ENCODE measurements at places on chromosomes 3 and 15.

- DNase-seq = no peak
Measured at GRCh38 chr3:114498539-114499370, 204.9 kb downstream of the TIGIT start.

- no peak for DNase-seq
Measured at GRCh38 chr3:82462977-82463376, 701.5 kb upstream of the GBE1 start.

- no peak for DNase-seq
Measured at GRCh38 chr15:92941668-92942067, 41.5 kb downstream of the CHD2 start.

GRCh38 chr3:155037508-155038202 lies 42.5 kb upstream of the MME start:
- no peak for DNase-seq

- DNase-seq = no peak
Measured at GRCh38 chr3:115626006-115626409, 2.7 kb downstream of the GAP43 start.

DNA sequence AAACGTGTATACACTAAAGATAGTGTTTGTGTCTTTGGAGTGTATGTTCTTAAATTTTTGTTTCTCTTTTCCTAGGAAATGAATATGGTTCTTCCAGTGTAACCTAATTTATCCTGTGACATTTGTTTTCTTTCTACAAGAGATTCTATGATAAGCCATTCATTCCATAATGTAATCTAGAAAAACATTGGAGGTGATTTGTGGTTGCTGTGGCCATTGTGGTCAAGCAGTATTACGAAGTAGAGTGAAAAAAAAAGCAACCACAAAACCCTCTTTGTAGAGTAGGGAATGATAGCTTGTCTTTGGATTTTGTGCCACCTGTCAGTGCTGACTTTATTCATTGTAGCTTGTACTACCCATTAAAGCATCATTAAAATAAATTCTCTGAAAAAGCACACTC lies 1209.6 kb downstream of the ZPLD1 start:
- no peak for DNase-seq

DNA sequence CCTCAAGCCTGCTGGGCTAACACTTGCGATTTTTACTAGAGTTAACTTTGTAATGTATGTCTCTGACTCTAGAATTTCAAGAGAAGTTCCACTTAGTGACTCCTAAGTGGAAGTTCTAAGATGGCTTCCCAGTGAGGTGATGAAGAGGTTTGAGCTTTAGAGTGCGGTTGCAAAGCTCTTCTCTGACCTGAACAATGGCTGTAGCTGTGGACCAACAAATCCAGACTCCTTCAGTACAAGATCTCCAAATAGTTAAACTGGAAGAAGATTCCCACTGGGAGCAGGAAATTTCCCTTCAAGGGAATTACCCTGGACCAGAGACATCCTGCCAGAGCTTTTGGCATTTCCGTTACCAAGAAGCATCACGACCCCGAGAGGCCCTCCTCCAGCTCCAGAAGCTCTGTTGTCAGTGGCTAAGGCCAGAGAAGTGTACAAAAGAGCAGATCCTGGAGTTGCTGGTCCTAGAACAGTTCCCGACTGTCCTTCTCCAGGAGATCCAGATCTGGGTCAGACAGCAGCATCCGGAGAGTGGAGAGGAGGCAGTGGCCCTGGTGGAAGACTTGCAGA lies 22.3 kb downstream of the WDR73 start:
- DNase-seq = no peak

DNA sequence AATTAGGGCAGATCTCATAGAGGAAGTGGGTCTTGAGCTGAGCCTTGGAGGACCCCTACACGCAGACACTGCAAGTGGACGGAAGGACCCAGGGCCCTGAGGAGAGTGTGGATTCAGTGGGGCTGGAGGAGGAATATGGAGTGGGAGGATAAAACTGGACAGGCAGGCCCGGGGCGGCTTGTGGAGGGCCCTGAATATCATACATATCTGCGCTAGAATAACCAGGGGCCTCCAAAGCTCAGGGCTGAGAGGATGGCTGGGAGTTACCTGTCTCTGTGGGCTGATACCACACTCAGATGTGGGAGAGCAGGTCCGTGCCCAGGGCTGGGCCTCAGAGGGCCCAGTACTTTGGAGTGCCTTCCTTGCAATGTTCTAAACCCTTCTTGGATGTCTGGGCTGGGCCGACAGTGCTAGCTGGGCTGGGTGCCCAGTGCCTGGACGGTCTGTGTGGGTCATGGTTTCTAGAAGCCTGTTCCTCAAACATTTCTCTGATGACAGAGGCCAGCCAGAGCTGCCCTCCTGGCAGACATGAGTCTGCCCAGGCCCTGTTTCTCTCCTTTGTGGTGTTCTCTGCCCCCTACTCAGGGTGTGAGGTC lies 29.6 kb downstream of the CHRD start:
- no peak for DNase-seq

GRCh38 chr3:128491941-128492670 lies 895 bp downstream of the GATA2 start:
- peak; percentile 53 for DNase-seq

DNA sequence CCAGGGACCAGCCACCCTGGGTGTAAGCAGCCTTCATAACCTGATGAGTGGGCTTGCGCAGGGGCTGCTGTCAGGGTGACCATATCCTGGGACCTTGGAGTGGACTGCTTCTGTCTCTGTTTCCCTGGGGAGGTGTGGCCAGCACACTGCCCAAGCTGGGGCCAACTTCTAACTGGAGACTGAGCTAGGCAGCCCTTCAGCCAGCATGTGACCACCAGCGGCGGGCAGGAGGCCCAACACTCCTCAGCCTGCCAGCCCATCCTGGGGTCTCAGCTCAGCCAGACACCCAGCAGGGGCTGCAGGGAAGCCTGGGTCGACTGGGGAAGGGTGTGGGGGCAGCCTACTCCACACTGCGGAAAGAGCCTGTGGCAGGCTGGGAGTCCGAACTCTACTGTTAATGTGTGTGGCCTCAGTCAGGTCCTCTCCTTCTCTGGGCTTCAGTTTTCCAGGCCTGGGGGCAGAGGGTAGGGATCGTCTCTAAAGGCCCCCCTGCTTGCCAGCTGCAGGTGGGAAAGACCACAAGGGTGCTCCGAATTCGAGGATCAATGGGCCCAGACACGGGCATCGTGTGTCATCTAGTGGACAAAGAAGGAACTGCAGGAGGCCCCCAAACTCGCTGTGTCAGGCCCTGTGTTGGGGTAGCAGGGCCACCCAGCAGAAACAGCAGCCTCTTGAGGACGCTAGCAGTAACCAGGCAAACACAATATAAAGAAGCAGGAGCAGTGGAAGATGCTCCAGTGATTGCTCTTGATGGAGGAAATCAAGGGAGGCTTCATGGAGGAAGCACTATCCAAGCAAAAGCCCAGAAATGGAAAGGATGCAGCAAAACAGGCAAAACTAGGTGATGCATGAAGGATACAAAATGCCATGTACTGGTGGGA lies 2.0 kb upstream of the SEMA3G start:
- DNase-seq = peak; percentile 81
